Activated CD4-positive, CD25-positive, alpha-beta regulatory T cell treated with anti-CD3 and anti-CD28 coated beads, Interleukin-2, amount 50 U/mL, for 16 hours (primary cell): ENCODE measurements at places on chromosomes 13 and 19.

GRCh38 chr19:50551715-50552187 is 16.5 kb downstream of the LRRC4B start:
- DNase-seq, result no peak

DNA sequence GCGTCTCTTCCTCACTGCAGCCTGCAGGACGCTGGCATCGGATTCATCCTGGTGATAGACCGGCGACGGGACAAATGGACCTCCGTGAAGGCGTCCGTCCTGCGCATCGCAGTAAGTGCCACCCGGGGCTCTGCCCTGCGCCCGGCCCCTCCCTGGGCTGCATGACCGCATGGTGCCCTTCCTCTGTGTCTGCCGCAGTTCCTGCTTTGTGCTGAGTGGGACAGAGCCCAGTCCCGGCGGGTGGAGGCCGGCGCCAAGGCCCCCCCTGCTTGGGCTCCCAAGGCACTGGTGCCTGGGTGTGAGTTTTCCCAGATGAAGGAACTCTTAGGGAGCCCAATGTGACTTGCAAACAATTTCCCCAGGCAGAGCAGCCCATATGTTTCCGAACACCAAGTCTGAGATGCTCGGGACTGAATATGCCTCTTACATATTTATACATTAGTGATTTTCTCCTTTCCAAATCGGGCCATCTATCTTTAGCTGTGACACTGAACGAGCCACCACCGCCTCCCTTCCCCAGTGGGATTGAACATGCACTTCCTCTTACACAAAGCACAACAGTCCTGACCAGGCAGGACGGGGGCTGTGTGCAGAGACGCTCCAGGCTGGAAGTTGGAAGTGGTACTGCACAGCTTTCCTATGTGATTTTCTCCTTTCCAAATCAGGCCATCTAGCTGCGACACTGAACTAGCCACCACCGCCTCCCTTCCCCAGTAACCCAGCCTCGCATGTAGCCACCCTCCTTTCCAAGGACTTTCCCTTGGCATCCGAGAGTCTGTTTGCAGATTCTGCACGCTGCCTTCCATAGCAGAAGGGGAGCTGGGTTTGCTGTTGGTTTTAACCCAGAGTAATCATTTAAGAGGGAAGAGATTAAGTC is 60.1 kb upstream of the F7 start:
- no peak for DNase-seq

DNA sequence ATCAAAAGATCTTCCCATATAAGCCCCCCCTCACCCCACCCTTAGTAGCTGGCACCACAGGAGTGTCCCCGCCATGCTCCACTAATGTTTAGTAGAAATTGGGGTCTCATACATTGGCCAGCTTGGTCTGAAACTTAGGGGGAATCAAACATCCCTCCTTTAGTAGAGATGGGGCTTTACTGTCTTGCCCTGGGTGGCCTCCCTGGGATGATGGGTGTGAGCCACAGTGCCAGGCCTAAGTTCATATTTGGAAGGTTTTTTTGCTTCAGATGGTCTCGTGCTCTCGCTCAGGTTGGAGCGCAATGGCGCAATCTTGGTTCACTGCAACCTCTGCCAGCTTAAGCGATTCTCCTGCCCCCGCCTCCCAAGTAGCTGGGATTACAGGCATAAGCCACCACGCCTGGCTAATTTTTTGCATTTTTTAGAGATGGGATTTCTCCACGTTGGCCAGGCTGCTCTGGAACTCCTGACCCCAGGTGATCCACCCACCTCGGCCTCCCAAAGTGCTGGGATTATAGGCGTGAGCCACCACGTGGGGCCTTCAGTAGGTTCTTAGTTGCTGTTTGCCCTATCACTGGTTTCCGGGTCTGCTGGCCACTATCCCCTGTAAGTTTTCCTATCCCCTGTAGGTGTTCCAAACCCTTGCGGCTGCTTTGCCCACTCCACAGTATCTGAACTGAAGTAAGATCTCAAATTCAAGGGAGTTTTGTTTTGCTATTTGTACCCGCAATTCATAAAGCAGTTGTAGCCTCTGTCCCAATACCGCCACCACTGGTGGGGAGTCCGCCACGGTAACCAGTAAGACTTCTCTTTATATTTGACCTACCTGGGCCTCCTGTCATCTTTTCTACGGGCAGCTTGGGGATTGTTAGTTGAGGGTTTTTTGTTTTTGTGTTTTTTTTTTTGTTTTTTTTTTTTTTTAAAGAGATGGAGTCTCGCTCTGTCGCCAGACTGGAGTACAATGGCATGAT is 34.1 kb downstream of the NLRP12 start:
- DNase-seq, result no peak

DNA sequence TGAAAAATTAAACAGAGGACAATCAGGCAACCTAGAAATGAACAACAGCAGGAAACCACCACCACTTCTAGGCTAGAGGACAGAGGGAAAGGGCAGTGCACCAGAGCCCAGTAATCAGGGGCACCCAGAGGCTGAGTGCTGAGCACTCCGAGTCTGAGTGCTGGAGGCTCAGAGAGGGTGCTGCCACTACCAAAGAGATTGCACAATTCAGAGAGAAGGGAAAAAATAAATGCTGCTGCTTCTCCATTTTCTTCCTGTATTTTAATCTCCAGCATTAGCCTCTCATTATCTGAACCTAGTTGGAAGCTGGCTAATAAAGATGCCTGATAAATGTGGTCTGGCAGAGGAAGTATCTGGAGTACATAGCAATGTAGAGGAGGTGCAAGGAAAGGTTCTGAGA is 11.8 kb upstream of the ZNF175 start:
- DNase-seq, result no peak

- DNase-seq, result no peak
These were observed 102.9 kb downstream of the FOXO1 start for GRCh38 chr13:40563350-40564125.

GRCh38 chr19:13121551-13122274 is 3.6 kb downstream of the NACC1 start:
- no peak for DNase-seq
